Activated T-helper 1 cell treated with anti-CD3 and anti-CD28 coated beads, Interleukin-2, amount 50 U/mL, for 16 hours (primary cell): ENCODE measurements at places on chromosomes 1 and 21.

DNA sequence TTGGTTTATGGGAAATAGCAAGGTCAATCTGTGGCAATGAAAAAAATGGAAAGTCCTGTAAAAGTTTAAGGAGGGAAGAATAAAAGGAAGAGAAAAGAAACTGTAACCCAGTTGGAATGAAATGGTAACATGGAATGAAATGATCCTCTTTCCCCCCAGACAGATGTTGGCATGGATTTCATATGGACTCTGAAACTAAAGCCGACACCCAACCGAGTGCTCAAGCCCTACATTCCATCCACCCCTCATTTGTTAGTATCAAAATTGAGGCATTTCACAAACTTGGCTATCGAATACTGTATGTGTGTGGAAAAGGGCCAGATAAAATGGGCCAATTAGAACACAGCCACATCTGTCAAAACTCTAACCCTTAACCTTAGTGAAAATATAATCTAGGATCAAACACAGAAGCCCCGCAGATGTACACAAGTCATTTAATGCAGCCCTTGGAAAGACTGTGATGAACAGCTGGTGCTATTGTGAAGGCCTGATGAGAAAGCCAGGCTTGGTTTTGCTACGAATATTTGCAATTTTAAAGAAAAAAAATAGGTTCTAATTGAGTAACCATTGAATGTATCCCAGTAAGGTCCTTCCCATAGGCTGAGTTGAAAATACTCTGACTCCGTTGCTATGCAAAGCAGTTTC lies 72.6 kb upstream of the RGL1 start:
- no peak for DNase-seq

- DNase-seq: no peak
These were observed 38.0 kb upstream of the MAGOH start for GRCh38 chr1:53276153-53276901.

DNA sequence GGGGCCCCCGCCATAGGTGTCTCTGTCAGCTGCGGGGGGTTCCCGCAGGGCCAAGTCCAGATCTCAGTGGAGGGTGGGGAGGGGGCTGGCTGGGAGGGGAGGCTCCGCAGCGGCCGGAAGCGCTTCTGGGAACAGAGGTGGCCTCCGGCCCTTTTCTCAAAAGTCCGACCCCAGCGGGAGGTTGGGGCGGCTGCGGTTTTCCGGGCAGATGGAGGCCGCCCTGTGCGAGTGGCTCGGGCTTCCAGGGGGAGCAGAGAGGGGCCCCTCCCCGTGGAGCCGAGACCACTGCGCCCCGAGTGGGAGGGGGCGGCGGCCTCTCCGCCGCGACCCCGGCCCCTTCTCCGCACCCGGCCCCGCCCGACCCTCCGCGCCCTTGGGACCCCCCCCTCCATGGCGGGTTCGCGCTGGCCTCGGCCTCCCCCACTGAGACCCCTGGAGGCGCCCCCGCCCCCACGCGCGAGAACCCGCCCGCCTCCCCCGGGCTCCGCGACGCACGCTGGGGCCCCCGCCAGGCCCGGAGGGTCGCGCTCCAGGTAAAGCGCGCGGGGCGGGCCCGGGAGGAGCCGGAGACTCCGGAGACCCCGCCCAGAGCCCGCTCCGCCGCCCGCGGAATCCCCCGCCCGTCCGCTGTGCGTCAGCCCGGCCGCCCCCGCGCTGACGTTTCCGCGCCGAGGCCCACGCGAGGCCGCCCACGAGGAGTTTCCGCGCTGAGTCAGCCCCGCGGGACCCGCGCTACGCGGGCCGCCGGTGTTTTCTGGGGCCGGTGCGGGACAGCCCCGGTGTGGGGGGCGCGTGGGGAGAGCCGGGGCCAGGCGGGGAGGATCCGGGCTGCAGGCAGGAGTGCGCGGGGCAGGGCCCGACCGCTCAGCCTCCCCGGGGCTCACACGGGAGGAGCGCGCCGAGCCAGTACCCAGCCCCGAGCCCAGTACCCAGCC lies 5.2 kb downstream of the TNFRSF18 start:
- DNase-seq: peak; percentile 90

DNA sequence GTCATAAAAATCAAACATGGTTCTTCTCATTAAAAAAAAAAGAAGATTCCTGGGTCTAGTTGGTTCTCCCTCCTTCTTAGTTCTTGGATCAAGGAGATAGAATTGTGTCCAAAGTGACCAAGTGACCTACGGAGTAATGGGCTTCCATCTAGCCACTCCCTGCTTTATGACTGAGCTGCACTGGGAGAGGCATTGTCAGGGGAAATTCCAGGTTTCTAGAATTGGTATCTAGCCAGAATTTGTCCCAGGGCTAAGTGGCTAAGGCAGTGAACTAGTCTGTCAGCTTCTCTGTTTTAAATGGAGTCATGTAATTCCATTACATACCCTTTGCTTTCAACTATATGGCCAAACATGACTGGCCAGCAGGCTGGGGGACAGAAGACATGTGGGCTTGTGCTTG lies 40.1 kb upstream of the ERG start:
- DNase-seq: no peak

- no peak for DNase-seq
These were observed 15.3 kb upstream of the SKI start for GRCh38 chr1:2212532-2213491.

GRCh38 chr1:145997016-145997717 lies 788 bp upstream of the TXNIP start:
- peak; percentile 29 for DNase-seq

DNA sequence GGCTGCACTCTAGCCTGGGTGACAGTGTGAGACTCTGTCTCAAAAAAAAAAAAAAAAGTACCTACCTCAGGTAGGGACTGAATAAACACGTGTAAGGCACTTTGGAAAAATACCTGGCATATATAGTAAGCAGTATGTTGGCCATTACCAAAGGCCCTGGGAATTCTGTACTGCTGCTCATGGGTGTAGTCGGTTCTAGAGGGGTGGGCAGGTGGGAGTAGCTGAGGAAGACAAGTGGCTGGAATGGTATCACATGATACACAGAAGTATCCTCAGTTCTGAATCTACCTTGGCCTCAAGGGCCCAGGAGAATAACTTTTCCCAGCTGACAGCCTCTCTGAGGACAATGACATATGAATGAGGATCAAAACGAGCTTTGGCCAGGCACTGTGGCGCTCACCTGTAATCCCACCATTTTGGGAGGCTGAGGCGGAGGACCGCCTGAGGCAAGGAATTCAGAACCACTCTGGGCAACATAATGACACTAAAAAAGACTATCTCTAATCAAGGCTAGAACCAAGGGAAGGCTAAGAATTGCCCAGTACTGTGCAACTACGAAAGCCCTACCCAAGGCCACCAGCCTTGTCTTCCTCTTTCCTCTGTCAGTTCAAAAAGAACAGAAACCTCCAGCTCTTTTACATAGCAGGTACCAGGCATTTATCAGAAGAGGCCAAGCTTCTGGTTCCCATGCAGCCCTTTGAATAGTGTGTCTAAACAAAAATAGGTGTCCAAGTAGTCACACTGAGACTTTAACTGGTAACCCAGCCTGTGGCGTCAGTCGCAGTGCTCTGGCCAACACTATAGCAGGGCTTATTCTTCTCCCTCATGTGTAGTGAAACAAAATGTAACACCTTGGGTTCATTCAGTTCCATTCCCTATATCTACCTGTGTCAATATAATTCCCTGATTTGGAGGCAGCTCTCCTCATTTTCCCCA lies 10.2 kb downstream of the MMACHC start:
- DNase-seq: no peak

- no peak for DNase-seq
These were observed 119.0 kb downstream of the PEX14 start for GRCh38 chr1:10593750-10594149.

- DNase-seq: no peak
These were observed 3.6 kb downstream of the GUK1 start for GRCh38 chr1:228143480-228144192.

GRCh38 chr1:203593723-203594122 lies 32.9 kb upstream of the ATP2B4 start:
- peak; percentile 44 for DNase-seq

DNA sequence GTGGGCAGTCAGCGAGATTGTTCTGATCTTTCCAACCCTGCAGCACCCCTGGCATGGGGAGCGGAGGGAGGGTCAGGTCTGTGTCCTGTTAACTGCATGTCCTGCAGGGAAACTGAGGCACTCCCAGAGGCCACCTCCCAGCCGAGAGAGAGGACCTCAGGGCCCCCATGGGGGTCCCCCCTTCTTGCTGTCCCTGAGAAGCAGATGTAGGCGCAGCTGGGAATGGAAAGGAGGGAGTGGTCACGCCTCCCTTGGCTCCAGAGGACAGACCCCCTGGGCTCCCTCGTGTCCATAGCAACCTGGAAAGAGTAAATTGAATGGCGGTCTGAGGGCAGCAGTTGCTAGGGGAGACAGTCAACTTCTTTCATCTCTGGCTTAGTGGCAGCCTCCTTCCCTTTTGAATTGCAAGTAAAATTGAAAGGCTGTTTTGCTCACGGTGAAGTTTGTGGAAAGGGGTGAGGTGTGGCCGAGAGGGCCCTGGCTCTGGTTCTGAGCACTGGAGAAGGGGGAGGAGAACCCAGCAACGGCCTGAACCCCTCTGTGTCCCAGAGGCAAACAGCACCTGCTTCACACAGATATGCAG lies 4.9 kb downstream of the CROCC start:
- no peak for DNase-seq

GRCh38 chr1:202085682-202086373 lies 36.9 kb upstream of the GPR37L1 start:
- no peak for DNase-seq
